ENCODE measurements at places on chromosomes 16 and 17.

GRCh38 chr16:7037495-7037894 lies 295.1 kb upstream of the RBFOX1 start:
- no peak for DNase-seq

DNA sequence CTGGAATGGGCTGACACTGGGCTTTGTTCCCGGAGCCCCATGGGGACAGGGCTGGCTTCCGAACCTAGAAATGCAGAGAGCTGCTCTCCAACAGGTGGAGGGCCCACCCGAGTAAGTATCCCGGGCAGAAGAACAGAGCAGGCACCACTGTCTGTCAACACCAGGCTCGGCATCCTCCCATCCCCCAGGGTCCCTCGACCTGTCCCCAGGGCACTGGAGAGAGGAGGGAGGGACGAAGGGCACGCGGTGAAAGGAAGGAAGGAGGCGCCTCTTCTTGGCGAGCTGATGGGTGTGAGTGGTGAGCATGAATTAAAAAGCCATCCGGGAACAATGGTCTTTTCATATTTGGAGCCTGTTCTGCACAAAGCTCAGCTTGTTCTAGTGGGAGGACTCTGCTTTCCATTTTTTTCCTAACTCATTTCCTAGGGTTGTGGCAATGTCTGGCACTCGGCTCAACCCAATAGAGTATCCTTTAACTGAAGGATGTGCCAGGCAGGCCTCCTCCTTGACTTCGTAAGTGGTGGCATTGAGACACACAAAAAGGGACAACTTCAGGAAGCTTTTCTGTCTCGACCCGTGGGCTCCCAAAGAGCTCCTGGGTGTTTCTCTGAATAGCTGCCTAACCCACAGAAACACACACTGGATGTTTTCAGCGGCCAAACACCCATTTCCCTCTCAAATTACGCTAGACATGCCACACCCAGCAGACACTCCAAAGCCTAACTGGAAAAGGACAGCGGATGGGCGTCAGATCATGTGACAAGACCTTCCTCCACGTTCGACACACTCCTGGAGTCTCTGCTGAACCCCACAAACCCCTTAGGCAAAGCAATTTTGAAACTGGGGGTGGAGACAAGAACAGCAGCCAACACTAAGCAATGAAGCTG lies 47.7 kb downstream of the ZFHX3 start:
- DNase-seq, result no peak

DNA sequence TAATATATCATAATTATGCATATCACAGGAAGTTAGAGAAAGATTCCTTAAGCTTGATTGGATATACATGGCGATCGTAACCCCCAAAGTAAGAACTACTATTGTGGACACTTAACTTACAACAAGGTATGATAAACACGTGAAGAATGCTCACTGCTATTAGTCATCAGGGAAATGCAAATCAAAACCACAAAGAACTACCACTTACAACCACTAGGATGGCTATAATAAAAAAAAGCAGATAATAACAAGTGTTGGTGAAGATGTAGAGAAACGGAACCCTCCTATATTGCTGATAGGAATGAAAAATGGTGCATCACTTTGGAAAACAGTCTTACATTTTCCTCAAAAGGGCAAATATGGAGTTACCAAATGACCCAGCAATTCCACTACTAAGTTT lies 265.9 kb downstream of the SLC39A11 start:
- DNase-seq, result no peak

GRCh38 chr16:79267781-79268180 lies 332.8 kb downstream of the MAF start:
- no peak for DNase-seq

- DNase-seq, result no peak
These were observed 294.3 kb upstream of the TNRC6C start for GRCh38 chr17:77664097-77664729.

GRCh38 chr16:82364690-82365089 lies 194.7 kb upstream of the MPHOSPH6 start:
- DNase-seq, result no peak

DNA sequence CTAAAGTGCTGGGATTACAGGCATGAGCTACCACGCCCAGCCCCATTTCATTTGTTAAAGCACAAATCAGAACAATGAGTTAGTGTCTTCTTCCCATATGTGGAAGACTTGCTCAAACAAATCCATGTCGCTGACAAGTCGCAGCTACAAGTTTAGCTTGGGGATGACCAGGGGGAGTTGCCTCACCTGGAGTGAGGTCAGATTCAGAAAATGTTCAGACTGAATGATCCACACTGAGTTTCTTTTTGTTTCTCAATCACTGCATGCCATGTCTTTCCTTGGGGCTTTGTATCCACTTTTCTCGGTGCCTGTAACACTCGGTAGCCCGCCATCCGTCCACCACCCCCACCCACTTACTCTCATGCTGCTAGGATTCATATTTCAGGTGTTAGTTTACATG lies 437.3 kb upstream of the DYNLRB2 start:
- DNase-seq, result no peak

- DNase-seq, result no peak
These were observed 35.8 kb upstream of the SNN start for GRCh38 chr16:11632455-11632939.

GRCh38 chr17:66348584-66349165 lies 46.3 kb downstream of the PRKCA start:
- peak; percentile 53 for DNase-seq
